ENCODE measurements at places on chromosomes 5 and 9.

DNA sequence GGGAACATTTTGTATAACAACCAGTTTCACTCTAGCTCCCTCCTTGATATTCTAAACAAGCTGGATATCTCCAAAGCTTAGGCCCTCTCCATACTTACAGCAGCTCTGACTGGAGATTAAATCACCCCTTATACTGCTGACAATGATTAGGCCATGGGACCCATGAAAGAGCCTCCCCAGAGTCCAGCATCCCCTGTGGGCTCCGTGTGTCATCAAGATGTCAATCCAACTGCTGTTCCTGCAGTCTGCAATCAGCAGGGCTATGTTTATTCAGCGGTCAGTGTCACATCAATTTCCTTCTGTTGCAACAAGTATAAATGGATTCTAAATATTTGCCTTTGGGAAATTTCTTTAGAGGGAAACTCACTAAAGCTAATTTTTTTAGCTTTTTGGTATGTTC, 26.6 kb downstream of the PCDHAC2 start:
- no peak for DNase-seq

GRCh38 chr9:4538621-4539020, 48.4 kb downstream of the SLC1A1 start:
- DNase-seq = no peak

- DNase-seq = peak; percentile 58
Measured at GRCh38 chr9:10026443-10026984, 586.3 kb downstream of the PTPRD start.

DNA sequence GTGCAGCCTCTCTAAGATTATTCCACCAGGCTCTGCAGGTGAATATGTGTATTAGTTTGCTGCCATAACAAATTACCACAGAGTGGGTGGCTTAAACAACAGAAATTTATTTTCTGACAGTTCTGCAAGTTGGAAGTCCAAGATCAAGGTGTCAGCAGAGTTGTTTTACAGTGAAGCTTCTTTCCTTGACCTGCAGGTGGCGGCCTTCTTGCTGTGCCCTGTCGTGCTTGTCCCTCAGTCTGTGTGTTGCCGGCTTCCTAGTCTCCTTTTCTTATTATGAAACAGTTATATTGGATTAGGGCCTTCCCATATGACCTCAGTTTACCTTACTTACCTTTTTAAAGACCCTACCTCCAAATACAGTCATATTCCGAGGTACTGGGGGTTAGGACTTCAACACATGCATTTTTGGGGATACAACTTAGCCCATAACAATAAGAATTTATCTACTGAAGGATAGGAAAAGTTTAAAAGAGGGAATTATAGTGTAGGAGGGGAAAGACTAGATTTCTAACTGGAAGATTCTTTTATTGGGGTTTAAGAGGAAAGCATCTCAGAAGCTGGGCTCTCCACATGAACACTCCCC, 97.4 kb downstream of the OSTF1 start:
- peak; percentile 77 for DNase-seq

- DNase-seq = peak; percentile 82
Measured at GRCh38 chr5:131536211-131536826, 98.7 kb downstream of the RAPGEF6 start.

- no peak for DNase-seq
Measured at GRCh38 chr5:23072179-23072578, 219.0 kb upstream of the CDH12 start.

DNA sequence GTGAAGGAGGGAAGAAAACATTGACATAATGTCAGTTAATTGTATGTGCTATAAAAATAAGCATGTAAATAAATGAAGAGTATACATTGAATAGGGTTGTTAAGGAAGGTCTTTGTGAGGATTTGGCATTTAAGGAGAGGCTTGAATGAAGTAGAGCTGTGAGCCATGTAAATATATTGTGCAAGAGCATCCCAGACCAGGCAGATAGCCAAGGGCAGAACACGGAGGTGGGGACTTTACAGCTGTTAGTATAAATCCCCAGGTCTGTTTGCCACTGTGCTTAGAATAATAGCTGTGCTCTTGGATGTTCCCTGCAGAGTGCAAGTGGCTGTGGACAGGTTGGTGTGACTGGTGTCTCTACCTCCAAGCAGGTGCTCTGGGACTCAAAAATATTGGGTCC, 211.7 kb downstream of the LRRC70 start:
- no peak for DNase-seq

DNA sequence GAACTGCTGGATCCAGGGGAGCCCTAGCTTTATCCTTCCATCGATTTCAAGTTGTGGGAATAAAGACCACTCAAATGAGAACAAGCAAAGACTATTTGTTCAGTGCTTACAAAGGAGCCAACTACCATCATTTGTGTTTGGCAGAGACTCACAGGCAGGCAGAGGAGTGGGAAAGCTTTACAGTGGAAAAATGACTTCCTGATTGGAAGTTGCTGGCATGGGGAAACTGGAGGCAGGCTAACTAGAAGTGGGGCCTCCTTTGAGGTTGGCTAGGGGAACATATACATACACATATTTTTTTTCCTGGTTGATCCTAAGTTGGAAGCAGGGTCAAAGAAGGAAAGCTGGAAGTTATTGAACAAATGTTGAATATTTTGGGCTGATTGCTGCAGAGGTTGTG, 121.7 kb downstream of the ACTBL2 start:
- DNase-seq = no peak

DNA sequence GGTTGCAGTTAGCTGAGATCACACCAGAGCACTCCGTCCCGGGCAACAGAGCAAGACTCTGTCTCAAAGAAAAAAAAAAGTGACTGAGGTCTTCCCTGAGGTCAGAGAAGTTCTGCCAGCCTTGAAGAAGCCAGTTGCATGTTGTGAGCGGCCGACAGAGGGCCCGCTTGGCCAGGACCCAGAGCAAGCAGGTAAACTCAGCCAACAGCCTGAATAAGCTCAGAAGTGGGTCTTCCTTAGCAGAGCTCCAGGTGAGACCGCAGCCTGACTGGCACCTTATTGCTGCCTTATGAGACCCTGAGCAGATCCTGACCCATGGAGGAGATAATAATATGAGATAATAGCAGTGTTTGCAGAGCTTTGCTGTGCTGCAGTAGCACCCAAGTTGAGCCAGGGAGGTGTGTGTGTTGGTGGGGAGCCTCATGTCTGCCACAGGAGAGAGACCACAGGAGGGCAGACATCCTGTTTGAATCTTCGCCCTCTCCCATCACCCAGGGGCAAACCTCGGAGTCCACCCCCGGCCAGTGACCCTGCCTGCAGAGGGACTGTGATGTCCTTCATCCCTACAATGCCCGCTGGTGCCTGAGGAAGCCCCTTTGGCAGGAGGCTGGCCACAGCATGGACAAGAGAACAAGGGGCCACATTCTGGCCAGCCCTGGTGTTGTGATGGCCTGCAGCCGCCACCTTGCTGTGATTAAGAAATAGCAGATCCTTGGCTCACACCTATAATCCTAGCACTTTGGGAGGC, 10.8 kb upstream of the BARX1 start:
- no peak for DNase-seq

- DNase-seq = peak; percentile 25
Measured at GRCh38 chr9:27529316-27530278, at the start of gene MOB3B. Gene MOB3B, minus strand, starts transcription at chr9:27529814. Its CDS starts 74,264 bp downstream, at chr9:27455550.

- DNase-seq = no peak
Measured at GRCh38 chr9:88716596-88717290, 181.8 kb downstream of the NXNL2 start.

DNA sequence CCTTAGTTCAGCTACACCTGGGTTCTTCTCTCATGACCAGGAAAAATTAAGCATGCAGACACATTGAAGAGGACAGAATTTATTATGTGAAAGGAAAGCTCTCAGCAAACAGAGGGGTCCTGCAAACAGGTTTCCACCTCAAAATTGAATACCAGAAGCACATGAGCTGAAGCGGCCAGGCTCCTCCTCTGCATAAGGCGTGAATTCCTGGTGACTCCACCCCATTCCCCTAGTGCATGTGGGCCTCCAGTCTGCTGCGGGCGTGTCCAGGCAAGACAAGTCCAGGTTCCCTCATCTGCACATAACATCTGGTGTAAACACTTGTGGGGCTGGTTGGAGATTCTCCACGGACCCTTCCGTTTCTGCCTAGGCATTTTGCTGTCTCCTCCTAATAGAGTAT, 1156.4 kb downstream of the FOXD4L5 start:
- no peak for DNase-seq

- no peak for DNase-seq
Measured at GRCh38 chr5:108266242-108266641, 115.7 kb downstream of the FBXL17 start.

- no peak for DNase-seq
Measured at GRCh38 chr9:130196643-130197042, 24.4 kb downstream of the NCS1 start.

DNA sequence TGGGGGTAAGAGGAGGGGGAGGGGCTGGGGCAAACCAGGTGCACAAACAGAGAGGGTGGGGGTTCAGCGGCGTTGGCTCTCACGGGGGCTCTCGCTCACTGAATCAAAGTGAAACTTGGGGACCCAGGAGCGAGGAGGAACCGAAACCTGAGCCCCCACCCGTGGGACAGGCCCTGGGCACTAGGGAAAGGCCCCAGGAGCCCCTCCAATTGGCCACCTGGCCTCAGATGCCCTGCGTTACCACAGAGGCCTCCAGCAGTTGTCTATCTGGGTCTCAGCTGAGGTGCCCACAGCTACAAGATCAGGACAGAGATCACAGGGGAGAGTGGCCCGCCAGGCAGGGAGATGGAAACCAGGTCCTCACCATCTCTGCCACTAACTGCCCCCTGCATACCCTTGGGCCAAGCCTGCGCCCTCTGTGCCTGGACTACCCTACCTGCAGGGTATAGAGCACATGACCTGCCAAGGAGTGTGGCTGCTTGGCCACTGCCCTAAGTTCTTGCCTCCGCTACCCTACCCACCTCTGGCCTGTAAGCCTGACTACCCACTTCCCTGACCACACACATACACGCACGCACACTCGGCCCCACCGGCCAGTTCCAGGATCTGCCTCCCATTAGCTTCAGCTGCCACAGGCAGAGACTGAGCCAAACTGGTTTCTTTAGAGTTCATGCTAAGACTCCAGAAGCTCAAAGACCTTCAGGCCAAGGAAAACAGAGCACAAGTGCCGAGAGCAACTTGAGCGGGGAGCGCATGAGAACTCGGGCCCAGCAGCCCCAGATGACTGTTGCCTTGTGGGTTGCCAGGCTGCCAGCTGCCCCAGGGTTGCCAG, 39.9 kb downstream of the PAX5 start:
- DNase-seq = no peak

GRCh38 chr9:76246680-76247079, 147.5 kb downstream of the RFK start:
- DNase-seq = no peak

DNA sequence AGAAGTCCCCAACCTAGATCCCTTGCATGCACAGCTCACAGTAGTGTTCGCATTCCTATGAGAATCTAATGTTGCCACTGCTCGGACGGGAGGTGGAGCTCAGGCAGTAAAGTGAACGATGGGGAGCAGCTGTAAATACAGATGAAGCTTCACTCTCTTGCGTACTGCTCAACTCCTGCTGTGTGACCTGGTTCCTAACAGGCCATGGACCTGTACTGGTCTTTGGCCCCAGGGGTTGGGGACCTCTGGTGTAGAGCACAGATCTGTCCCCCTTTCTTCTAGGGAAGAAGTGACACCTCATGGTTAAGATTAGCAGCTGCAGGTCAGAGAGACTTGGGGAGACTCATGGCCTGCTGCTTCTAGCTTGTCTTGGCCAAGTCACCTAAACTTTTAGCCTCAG, 7.1 kb downstream of the ARHGEF28 start:
- no peak for DNase-seq

GRCh38 chr5:35988529-35988928, 2.7 kb downstream of the UGT3A1 start:
- peak; percentile 3 for DNase-seq

- no peak for DNase-seq
Measured at GRCh38 chr5:32500181-32500580, 55.6 kb upstream of the ZFR start.

DNA sequence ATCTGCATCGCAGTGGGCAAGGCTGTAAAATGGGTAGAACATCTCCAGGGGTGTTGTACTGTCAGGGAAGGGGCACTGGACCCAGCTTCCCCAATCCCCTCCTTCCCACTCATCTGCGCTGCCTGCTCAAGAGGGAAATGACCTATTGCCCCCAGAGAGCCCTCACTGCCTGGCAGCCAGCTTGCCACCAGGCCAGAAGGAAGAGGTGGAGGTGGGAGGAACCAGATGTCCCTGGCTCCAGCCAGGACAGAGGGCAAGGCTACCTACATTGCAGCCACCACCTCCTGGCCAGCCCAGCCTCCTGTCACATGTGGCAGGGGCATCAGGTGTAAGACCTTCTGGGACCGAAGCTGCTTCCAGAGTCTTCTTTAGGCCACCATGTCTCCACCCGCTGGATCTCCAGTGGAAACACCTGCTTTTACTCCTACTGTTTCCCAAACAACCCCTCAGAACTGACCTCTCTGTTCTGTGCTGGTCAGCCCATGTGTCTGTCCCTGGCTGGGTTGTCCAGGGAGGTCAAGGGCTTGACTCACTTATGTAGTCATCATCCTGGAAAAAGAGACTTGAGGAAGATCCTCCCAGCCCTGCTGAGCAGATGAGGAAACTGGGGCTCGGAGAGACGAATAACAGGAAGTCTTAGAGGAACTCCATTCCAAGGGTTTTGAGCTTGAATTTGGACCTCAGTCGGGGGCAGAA, 42.3 kb downstream of the JADE2 start:
- peak; percentile 10 for DNase-seq

DNA sequence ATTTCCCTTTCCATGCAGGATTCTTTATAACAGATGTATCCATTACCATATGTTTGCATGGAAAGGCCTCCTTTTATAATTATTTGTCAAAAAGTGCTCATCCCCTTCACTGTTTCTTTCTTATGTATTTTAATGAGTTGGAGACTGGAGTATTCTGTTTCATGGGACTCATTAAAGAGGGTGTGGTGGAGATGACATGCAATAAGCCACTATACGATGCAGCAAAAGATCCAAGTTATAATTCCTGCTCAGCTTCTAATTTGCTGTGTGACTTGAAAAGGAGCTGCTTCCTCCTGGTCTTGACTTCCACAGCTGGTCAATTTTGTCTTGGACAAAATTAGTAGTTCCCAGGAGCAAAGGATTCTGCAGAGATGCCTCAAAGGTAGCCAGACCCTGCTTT, 13.9 kb downstream of the SGCD start:
- DNase-seq = no peak

DNA sequence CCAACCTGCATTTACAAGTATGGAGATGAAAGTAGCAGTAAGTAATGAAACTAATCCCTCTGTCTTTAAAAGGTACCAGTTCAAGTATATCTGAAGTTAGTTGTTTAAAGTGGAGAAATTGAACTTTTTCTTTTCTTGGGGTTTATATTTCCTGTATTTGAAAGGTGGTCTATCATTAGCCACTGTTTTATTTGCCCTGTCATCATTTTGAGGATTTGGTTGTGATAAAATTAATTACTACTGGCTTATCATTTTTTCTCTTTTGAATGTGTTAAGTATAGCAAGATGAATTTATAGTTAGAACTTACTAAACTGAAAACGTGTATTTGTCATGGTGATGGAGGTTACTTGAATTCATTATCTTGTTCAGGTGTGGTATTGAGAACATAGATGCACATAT, 25.1 kb downstream of the NCBP1 start:
- DNase-seq = no peak

DNA sequence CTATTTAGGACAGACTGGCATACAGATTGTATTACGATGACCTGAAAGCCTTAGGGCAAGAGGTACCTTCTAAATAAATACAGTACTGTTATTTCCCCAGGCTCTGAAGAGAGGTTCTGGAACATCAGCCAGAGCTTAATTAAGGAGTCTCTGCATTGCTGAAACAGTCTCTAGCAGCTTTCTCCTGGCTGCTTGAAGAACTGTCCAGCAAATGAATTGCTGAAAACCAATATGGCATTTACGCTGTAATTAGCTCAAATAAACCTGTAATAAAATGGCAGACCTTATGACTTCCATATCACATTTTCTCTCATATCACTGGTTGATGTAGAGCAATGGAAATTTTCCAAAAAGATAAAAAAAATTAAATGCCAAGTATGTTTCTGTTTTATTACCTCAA, 636.3 kb downstream of the GABRG2 start:
- no peak for DNase-seq

All from Kasumi-1 (cell line).